ENCODE measurements at places on chromosomes 13 and 19. TPM values are rescaled to one million over a fixed set of nuclear protein-coding genes. Genes with fewer than 3 reads are reported as not detected.

The RELB gene
- total RNA-seq: 30.6 TPM

The KIR3DL2 gene
- total RNA-seq: 0.13 TPM

The ZNF829 gene
- total RNA-seq: 4.4 TPM

The ZNF135 gene
- 9.7 TPM for total RNA-seq

The ZNF497 gene
- 5.0 TPM for total RNA-seq

DNA sequence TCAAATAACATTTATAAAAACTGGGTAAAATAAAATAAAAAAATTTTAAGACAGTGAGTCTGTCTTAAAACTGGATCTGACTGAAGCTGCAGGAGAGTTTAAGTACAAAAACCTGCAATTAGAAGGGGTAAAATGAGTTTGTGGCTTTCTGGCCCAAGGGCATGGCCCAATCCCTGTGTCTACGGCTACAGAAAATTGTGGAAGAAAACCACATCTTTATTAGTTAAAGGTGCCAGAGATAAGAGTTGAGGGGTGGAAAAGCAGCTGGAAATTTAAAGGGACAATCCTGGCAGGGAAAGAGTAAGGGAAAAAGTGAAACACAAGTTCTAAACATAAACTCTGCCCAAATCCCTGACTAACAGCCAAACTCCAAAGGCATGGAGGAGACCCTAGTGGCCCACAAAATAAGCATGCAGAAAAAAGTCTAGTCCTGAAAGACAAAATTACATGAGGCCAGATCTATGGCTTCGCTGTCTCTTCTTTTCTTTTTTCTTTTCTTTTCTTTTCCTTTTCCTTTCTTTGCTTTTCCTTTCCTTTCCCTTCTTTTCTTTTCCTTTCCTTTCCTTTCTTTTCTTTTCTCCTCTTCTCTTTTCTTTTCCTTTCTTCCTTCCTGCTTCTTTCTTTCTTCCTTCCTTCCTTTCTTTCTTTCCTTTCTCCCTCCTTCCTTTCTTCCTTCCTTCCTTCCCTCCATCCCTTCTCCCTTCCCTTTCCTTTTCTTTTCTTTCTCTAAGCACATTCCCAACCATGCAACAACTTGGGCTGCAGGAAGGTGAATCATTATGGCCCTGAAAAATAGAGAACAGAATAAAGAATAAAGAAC, 23.5 kb upstream of the DLEU7 start:
- H3K4me1 ChIP-seq: no peaks in the 10 kb centered on the region
- H3K36me3 ChIP-seq: no peaks in the 10 kb centered on the region
- no peak overlapping the region for H3K4me3 ChIP-seq
- H3K27ac ChIP-seq: no peak overlapping the region
- no peaks in the 10 kb centered on the region for H3K27me3 ChIP-seq
- DNase-seq: no peak

DNA sequence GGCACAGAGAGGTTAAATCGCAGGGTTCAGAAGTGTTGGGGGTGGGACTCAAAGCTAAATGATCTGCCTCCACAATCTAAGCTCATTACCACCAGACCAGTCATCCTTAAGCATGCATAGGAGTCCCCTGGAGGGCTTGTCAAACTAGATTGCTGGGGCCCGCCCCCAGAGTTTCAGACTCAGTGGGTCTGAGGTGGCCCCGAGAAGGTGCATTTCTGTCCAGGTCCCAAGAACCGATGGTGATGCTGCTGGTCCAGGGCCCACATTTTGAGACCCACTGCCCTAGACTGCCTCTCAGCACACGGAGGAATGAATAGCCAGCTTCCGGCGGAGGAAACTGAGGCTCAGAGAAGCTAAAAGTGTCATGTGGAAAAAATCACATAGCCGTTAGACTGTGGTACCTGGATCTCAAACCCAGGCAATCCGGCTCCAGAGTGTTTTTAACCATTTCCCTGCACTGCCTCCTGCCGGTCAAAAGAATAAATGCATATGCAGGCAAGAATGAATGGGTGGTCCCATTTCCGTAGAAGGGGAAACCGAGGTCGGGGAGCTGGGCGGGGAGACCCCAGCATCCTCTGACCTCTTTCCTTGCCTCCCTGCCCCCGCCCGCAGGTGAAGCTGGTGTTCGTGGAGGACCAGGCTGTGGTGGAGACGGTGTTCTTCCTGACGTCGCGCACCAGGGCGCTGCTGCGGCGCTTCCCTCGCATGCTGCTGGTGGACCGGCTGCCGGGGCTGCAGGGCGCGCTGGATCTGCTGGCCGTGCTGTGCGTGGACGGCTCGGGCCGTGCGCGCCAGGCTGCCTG, 23.8 kb downstream of the ZSWIM9 start:
- H3K36me3 ChIP-seq: no peaks in the 10 kb centered on the region
- H3K27me3 ChIP-seq: no peaks in the 10 kb centered on the region
- no peaks in the 10 kb centered on the region for H3K4me1 ChIP-seq
- H3K27ac ChIP-seq: no peak overlapping the region
- no peak overlapping the region for H3K4me3 ChIP-seq

DNA sequence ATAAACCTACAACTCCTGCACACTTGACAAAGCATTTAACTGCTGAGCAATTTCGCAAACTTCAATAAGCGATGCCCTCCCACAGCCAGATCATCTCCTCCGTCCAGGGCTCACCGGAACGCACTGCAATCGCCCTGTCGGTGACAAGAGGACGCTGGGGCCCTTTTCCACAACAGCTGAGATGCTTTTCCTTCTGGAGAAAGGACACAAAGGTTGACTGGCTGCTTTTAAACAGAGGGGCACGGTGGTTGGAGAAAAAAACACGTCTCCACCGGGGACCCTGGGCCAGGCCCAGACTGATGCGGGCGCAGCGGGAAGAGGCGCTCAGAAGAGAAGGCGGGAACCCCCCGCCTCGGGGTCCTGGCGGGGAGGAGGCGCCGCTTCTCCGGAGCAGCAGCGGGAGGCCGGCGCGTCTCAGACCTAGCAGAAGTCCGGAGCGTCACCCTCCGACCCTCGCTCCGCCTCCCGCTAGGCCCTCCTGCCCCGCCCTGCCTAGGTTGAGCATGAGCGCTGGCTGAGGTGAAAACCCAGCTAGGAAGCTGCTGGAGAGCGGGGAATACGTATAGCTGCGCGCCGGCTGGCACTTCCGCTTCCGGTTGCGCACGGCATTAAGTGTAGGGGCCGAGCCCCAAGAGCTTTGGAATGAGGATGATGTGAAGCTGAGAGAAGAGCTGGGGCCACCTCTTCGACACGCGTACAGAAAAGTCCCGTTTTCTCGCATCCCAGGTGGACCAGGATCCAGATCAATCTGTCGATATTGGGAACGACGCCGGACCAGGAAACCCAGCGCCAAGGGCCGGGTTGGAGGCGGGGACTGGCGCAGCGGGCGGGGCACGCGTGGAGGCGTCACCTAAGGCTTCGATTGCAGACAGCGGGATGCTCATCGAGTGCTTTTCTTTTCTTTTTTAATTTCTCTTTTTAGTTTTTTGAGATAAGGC, at the start of gene ZNF846:
TSS of gene ZNF846 (minus strand) at position 564 of the 938 bp plus-strand sequence. CDS start 3,788 bp downstream, outside the sequence.
- DNase-seq: peak; percentile 98
- H3K4me3 ChIP-seq: peak within 1 kb of the TSS; percentile 96
- H3K27me3 ChIP-seq: no peaks in the 10 kb centered on the region
- H3K27ac ChIP-seq: peak within 1 kb of the TSS; percentile 92
- H3K4me1 ChIP-seq: no peaks in the 10 kb centered on the region

GRCh38 chr19:47438793-47439220, 19.5 kb upstream of the MEIS3 start:
- no peak overlapping the region for H3K4me3 ChIP-seq
- no peak for DNase-seq
- peaks cover 6% of the 10 kb centered on the region for H3K27me3 ChIP-seq
- no peaks in the 10 kb centered on the region for H3K36me3 ChIP-seq

GRCh38 chr19:14363183-14364097, 17.8 kb upstream of the ADGRE5 start:
- peak overlapping the region; percentile 81 for H3K27ac ChIP-seq
- peak; percentile 97 for DNase-seq
- no peak overlapping the region for H3K4me3 ChIP-seq
- no peaks in the 10 kb centered on the region for H3K4me1 ChIP-seq
- no peaks in the 10 kb centered on the region for H3K27me3 ChIP-seq

DNA sequence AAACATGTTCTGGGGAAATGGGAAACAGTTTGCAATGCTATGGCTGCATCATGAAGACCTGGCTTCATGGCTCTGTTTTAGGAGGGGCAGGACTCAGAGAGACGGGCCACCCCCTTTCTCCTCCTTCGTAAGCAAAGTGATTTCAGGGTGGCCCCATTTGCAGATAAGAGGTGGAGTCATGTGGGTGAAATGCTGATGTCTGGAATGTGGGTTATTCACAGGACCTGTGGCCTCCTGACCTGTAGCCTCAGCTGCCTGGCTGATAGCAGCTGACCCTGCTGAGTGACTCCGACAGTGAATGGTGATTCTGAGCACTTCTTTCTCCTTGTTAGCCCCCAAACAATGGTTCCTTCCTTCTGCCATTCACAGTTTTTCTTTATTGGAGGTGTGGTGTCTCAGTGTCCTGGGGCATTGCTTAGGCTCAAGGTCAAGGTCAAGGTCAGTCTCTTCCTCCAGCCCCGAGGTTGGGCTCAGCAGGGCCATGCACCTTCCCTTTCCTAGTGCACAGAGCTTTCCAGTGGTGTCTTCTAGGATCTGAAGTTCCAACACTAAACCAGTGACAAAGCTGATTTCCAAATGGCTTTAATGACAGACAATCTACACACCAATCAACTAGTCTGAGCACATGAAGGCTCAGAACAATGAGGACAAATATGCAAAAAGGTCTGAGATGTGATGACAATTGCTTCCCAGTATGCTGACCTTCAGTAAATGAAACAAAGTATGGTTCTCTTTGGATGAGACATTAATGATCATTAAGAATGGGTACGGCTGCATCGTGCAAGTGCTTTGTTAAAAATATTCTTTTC, 49.6 kb upstream of the ANKRD10 start:
- no peaks in the 10 kb centered on the region for H3K36me3 ChIP-seq
- no peak for DNase-seq
- H3K27me3 ChIP-seq: no peaks in the 10 kb centered on the region

DNA sequence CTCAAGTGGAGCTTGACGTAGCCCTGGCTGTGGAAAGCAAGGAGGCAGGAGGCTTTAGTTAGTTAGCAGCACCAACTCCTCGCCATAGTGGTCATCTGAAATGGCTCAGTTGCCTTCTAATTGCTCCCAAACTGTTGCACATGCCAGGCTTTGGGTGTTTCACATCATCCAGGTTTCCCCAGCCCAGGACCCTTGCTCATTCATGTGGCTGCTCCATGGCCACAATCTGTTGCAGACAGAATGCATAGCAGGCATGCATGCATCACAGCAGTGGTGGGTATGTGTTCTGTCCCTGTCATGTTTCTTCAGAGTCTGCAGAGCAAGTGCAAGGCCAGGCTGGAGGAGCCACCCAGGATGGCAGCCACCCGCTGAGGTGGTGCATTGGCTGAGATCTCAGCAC, 407.6 kb downstream of the TSHZ3 start:
- DNase-seq: no peak
- no peak overlapping the region for H3K4me3 ChIP-seq
- H3K27ac ChIP-seq: no peak overlapping the region
- H3K27me3 ChIP-seq: no peaks in the 10 kb centered on the region
- no peaks in the 10 kb centered on the region for H3K4me1 ChIP-seq
- H3K36me3 ChIP-seq: no peaks in the 10 kb centered on the region

DNA sequence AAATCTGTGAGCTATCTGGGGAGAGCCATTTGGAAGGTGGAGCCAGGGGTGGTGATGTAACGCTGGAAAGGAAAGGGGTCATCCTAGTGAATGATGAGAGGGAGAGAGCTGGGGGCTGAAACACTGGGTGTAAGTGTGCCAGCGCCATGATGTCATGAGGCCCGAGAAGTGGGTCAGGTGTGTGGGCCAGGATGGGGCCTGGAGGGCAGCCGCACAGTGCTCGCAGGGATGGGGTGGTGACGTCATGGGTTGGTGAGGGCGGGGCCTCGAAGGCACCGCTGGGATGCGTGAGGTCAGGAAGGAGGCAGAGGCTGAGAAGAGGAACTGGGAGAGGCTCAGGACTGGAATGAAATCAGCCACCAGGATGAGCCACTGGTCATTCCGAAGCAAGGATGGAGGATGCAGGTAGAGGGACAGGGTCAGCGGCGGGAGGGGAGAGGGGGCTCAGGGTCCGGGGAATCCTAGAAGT, 4.4 kb downstream of the CCDC61 start:
- H3K27me3 ChIP-seq: no peaks in the 10 kb centered on the region
- H3K27ac ChIP-seq: no peak overlapping the region
- no peaks in the 10 kb centered on the region for H3K36me3 ChIP-seq
- DNase-seq: no peak
- H3K4me3 ChIP-seq: no peak overlapping the region
